ENCODE measurements at places on chromosomes 6 and 20.

DNA sequence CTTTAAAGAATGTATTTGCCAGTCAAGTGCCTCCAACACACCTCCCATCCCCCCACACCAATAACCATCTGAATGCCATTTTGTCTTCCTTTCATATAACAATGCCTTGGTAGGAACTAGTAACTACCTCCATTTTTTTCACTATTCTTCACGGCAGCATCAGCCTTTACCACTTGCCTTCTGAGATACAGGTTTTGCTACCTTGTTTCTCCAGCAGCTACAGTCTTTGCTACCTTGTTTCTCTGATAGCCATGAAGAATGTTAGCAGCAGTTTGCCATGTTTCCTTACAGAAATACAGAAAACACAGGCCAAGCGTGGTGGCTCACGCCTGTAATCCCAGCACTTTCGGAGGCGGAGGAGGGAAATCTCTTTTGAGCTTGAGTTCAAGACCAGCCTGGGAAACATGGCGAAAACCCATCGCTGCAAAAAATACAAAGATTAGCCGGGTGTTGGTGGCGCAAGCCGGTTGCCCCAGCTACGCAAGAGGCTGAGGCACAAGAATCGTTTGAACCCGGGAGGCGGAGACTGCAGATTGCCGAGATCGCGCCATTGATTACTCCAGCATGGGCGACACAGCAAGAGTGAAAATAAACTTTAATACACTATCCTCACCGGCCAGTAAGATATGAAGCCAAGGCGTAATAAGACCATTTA lies 100.9 kb downstream of the HFE start:
- peak; percentile 32 for DNase-seq

- DNase-seq = no peak
These were observed 337.0 kb downstream of the RNGTT start for GRCh38 chr6:88626460-88626859.

DNA sequence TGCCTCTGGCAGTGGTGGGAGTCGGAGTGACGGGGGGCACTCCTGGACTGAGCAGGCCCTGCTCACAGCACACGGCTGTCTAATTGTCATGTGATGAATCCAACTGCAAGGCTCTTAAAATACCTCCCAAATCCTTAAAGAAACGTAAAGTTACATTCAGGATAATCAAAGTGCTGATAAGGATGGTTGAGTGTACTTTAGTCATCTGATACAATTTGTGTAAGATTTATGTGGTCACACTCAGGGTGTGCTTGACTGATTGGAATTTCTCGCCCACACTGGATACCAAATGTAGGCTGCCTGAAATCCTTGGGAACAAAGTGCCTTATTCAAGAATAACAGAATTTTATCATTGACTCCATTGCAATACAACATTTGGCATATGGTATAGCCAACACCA lies 238.7 kb downstream of the CDH4 start:
- DNase-seq = no peak

DNA sequence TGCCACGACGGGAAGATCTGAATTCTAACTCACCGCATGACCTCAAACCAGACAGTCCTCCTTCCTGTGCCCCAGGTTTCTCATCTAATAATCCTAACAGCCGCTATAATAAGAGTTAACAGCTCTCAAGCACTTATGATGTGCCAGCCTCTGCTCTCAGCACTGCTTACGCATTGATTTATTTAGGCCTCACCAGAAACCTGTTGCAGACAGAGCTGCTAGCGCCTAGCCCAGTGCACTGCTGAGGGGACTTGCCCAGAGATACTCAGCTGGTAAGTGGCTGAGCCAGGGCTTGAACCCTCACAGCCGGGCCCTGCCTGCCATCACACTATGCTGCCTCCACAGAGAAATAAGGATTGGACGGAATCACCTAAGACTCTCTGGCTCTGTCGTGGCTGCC lies 37.7 kb downstream of the GRM4 start:
- no peak for DNase-seq

GRCh38 chr6:22880686-22881433 lies 311.5 kb downstream of the HDGFL1 start:
- no peak for DNase-seq

- DNase-seq = no peak
These were observed 7.1 kb downstream of the CASP8AP2 start for GRCh38 chr6:89836639-89837222.

DNA sequence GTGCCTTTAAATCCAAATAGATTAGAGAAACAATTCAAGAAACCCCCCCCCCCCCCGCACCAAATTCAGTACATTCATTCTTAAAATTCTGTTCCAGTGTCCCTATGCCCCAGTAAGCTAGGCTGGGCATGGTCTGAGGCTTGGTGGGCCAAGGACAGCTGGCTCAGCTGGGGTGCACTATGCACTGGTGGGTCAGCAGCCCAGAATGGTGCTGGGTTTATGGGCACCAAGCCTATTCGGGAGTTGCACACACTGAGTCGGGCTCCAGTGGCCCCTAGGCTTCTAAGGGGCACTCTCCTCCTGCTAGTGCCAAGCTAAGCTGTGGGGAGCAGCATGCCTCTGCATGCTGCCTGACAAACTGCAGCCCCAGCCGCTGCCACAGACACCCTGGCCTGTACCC lies 20.1 kb upstream of the HLA-B start:
- DNase-seq = no peak

DNA sequence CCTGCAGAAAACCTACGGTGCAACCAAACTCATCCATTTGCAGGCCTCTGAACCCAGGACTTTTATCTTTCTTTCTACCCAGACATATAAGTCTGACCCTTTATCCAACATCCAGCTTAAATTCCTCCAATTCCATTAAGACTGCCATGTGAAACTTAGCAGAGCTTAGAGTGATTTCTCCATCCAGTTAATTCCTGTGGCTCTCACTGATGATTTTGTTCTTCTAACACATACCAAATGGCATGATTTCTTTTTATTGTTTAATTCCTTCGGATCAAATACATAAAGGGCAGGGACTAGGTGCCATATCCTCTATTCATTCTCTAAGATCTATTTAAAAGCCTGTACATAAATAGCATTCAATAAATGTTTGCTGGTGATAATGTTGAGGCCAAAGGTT lies 92.9 kb downstream of the TASP1 start:
- DNase-seq = no peak

- DNase-seq = peak; percentile 96
These were observed 194.8 kb downstream of the MAFB start for GRCh38 chr20:40494248-40494647.

DNA sequence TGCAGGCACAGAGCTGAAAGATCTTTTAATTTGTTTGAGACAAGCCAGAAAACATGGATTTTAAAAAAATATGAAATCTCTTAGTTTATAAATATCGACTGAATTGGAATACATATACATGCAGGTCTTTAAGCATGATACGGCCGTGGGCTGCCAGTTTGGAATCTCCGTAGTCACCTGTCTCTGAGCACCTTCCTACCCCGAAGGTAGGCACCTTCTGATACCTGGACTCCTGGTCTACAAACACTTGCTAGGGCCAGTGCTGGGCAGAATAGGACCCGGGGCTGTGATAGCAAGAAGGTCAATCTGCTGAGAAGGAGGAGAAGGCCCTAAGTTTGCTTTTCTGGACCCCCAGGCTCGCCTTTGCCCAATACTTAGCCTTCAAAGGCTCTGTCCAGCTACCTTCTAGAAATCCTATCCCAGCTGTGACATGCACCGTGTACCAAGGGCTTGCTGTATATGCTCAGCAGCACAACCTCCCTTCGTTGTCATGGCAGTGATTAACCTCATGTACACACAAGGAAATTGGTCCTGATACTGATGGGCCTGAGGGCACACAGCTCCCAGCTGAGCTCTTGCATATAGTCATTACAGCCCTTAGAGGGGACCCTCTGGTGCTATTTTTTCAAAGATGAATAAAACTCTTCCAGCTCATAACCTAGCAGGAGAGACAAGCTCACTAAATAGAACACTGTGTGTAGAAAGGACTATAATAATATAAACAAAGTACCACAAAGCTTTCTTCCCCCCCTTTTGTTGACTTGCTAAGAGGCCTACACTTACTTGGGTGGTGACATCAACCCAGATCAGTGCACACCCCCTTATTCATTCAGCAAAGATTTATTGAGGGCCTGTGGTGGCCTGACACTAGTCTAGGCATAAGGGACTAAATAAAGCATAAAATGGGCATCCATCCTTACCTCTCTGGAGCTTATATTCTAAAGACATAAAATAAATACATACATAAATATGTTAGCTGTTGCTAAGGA lies 17.7 kb downstream of the SNPH start:
- DNase-seq = no peak

GRCh38 chr20:50460608-50461267 lies 49.4 kb upstream of the PTPN1 start:
- peak; percentile 76 for DNase-seq

DNA sequence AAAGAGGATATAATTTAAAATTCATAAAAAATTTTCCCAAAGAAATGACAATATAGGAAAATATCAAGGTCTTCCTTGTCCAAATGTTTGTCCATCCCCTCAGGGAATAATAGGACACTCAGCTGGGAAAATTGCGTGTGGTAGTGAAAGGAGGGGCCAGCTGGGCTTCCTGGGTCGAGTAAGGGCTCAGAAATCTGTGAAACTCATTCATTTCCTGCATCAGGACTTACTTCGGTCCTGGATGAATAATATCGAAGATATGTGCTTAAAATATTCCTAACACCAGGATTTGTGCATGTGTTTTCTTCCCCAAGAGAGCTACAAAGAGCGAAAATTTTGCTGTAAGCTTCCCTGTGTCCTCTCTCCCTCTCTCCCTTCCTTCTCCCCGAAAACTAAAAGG lies 118.2 kb upstream of the GJE1 start:
- no peak for DNase-seq

DNA sequence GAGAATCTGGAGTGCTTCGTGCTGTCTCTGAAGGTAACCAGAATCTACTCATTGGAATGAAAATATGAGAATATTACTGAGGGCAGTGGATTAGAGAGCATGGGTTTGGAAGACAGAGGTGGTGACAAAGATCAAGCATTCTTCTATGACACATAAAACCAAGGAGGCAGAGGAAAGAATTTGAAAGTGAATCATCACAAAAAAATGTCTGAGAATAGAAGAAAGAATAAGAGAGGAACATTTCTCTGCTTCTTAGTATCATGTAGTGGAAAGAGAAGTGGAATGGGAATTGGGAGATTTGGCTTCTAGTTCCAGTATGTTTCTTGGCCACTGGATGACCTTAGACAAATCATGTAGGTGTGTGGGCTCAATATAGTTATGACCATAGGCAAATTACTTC lies 474.0 kb downstream of the TFAP2B start:
- DNase-seq = no peak

- no peak for DNase-seq
These were observed 303.4 kb downstream of the THBS2 start for GRCh38 chr6:168949981-168950857.

DNA sequence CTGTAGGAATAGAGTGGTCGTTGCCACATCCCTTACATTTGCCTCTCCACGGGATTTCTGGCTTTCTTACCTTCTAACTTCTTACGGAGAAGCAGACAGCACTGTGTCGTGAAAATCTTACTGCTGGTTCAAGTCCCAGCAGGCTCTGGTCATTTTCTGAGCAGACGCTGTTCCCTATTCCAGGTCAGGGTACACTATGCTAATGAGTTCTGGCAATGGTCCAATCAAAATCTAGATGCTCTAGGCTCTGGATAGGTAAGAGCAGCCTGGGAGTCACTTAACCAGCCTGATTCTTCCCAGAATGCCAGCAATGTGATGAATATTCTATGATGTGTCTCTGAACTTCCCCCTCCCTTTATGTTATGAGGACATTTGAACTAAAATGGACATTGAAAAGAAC lies at the start of gene GCM1:
Gene GCM1 (minus strand): TSS at position 158 of the 400 bp plus-strand sequence. CDS start 3,209 bp downstream, outside the sequence.
- no peak for DNase-seq

- DNase-seq = no peak
These were observed 749.3 kb downstream of the TENT5A start for GRCh38 chr6:81003156-81003555.

- no peak for DNase-seq
These were observed 18.0 kb upstream of the PREX1 start for GRCh38 chr20:48845721-48846306.

- DNase-seq = no peak
These were observed 47.4 kb downstream of the TGM2 start for GRCh38 chr20:38117635-38118034.

- no peak for DNase-seq
These were observed 2.0 kb downstream of the FOXC1 start for GRCh38 chr6:1611572-1612298.

- DNase-seq = no peak
These were observed 122.8 kb downstream of the ALDH8A1 start for GRCh38 chr6:134826889-134827737.

- DNase-seq = no peak
These were observed 39.9 kb downstream of the BMP6 start for GRCh38 chr6:7765575-7766325.

GRCh38 chr6:376827-377640 lies 14.5 kb upstream of the IRF4 start:
- no peak for DNase-seq

DNA sequence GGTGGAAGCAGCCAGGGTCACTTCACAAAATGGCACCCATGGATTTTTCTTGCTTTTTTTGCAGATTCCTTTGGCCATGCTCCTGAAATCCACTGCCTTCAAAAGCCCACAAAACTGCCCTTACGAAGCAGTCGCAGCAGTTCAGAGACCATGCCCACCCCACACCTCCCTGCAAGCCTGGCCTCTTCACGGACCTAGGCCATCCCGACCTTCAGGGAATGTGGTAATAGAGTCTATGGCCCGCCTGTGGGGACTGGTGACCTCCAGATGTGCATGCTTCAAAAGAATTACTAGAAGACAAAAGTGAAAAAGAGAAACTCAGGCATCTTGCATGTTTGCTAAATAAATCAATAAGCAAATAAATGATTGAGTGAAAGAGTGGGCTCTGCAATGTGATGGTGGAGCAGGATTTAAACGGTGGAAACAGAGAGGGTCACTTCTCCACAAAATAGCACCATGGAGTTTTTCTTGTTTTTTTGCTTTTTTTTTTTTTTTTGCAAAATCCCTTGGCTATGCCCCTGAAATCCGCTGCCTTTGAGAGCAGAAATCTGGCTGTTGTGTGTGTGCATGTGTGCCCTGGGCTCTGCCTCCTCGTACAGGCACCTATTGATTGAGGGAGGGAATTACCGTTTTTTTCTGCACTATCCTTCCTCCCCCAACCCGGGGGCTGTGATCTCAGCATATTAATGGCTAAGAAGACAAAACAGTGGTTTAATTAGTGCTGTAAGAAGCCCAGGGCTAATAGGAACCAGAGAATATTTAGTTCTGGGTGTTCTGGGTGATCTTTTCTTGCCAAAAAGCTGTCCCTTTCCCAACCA lies 107.4 kb downstream of the PXDC1 start:
- DNase-seq = no peak

- no peak for DNase-seq
These were observed 186.0 kb upstream of the KCNK16 start for GRCh38 chr6:39508515-39508914.

GRCh38 chr6:19715167-19715551 lies 122.0 kb upstream of the ID4 start:
- no peak for DNase-seq

- no peak for DNase-seq
These were observed 73.8 kb upstream of the ISM1 start for GRCh38 chr20:13147071-13147963.

DNA sequence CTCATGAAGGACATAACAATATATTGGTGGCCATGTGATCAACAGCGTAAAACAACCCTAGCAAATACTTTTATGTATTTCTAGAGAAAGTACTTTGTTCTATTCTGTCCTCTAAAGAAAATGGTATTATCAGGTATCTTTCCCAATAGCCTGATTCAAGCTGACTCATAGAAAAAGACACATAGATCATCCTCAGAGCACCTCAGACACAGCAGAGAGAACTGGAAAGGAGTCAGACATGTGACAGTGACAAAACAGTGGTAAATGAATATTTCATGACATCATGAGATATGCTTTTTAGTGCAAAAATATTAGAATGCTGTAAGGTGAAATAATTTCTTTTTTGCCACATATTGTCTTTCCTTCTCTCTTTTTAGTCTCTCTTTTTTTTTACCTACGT lies 1355.0 kb upstream of the MAP3K7 start:
- DNase-seq = no peak
